NCI-H2081 (cell line): ENCODE measurements at places on chromosomes 16 and 17.

GRCh38 chr16:29804455-29805231, 1.7 kb upstream of the MAZ start:
- DNase-seq, result peak; percentile 49

GRCh38 chr16:2774161-2774891, 2.8 kb downstream of the ELOB start:
- no peak for DNase-seq

GRCh38 chr17:22278302-22279275, 586.3 kb downstream of the KCNJ18 start:
- DNase-seq, result no peak

GRCh38 chr17:39769974-39770587, 32.3 kb downstream of the GRB7 start:
- peak; percentile 47 for DNase-seq

GRCh38 chr17:37148156-37148555, 199.4 kb downstream of the AATF start:
- no peak for DNase-seq

- no peak for DNase-seq
Observed at GRCh38 chr17:77609553-77610517, 348.7 kb upstream of the TNRC6C start.

DNA sequence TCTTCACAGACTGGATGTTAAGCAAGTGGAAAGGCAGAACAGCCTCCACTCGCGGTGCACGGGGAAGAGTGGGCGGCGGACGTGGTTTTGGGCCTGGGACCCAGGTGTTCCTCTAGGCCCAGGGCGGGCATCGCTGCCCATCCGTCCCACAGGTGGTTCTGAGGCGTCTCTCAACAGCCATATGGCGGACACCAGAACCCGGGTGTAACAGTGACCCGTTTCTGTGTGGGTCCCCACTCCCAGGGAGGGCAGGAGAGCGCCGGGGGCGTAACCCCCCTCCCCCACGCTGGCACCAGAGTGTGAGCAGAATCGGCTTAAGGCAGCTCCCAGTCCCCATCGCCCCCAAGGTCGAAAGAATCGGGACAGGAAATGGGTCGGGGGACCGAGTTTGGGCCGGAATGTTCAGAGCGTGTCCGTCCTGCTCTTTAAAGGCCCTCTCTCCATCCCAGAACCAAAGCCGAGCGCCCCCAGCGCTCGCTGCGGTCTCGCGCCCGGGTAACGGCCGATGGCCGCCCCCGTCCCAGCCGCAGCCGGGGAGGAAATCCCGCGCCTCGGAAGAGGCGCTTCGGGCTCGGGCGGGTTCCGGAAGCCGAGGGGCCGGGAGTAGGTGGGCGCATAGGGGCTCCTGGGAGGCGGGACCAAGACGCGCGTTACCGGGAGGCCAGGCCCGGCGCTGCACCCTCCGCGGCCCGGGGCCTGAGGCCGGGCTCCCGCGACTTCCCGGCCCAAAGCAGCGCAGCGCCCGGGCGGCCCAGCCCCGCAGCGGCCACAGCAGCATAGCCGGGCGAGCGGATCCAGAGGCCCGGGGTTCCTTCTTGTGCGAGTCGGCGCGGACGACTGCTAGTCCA, at the start of gene TK2:
TSS of gene TK2 (minus strand) at position 839 of the 848 bp plus-strand sequence. CDS start at position 778, 61 bp downstream.
- DNase-seq, result peak; percentile 10

DNA sequence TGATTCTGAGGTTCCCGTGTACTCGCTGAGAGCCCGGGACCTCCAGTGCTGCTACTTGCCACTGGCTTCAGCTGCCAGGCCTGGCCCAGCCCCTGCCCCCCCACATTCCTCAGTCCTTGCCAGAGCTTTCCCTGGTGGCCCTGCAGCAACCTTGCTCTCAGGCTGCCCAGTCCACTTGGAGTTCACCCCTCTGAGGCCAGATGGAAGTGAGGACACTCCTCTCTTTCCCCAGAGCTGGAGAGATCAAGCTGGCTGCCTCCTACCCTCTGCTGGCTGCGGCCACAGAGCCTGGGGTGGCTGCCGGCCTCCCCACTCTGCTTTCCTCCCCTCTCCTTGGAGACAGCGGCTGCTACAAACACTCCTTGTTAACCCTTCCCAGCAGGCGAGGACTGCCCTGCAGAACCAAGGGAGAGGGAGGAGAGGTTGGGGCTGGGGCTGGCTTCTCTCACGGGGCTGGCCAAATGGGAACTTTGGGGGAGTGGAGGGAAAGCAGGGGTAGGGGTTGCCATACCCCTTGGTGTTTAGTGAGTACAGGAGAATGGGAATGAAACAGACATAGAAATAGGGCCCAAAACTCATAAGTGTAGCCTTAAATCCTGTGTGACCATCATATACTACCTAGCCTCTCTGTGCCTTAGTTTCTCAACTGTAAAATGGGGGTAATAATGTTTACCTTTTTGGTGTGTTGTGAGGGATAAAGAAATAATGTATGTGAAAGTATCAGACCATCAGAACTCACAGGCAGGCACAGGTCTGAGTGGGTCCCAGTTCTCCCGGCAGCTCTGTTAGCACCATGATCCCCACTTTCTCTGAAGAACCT, at the start of gene GAS2L2:
TSS of gene GAS2L2 (minus strand) at position 295 of the 820 bp plus-strand sequence. CDS start 389 bp downstream, outside the sequence.
- DNase-seq, result no peak

DNA sequence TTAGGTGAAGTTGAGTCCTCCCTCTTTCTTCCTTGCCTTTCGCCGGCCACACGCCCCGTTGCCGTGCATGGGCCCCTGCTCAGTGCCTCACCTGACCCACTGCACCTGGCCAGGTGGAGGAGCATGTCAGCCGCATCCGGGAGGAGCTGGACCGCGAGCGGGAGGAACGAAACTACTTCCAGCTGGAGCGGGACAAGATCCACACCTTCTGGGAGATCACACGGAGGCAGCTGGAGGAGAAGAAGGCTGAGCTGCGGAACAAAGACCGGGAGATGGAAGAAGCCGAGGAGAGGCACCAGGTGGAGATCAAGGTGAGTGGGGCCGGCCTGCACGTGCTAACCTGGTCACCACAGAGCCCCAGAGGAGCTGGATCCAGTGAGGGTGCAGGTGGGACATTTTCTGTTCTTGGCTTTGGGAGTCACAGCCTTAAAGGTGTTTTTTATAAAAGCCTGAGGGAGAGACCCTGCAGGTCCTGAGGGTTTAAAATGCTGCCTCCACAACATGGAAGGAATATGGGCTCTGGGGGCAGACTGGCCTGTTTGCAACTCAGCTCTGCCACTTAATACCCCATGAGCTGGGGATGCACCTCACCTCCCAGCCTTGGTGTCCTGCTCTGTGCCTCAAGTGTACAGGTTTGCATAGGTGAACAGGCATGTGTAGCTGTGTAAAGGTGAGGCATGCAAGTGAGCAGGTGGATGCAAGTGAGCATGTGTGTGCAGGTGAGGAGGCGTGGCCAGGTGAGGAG, 12.1 kb upstream of the DBNDD1 start:
- DNase-seq, result no peak

DNA sequence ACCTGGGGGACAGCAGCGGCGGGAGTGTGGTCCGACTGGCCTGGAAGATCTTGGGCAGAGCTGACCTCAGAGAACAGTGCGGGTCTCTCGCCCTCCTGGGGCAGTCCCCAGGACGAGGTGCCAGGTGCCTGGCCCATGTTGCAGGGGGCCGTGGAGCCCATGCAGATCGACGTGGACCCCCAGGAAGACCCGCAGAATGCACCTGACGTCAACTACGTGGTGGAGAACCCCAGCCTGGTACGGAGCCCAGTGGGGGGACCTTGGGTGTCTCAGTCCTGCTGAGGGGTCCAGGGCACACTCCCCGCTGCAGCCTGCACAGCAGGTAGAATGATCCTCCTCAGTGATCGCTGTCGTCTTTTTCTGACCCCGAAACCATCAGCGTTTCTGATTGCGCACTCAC, 1.4 kb downstream of the GPS1 start:
- no peak for DNase-seq

GRCh38 chr16:72409423-72409822, 237.5 kb upstream of the PMFBP1 start:
- no peak for DNase-seq

DNA sequence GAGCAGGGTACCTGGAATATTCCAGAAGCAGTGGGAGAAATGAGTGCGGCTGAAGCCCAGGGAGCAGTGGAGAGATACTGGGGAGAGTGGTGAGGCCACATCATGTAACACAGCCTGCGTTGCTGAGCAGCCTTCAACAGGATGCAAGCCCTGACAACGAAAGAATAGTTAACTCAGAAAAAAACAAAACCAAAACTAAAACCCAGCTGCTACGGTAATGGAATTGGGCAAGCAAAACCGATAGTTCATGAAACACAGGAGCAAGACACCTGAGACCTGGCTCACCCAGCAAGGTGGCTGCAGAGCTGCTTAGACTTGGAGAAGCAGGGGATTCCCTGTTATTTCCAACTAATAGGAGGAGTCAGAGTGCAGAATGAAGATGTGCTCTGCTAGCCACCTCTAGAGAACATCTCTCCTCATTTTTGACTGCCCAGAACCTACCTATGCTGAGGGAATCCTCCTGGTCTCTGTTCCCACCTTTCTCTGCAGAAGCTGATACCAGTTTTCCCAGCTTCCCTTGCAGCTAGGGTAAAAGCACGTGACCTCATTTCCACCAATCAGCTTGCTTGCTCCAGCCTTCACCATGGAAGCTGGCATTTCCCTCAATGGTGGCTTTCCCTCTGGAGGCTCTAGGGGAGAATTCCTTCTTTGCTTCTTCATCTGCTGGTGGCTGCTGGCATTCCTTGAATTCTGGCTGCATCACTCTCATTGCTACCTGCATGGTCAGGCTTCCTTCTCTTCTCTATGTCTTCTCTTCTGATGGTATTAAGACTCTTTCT, 59.4 kb upstream of the XYLT1 start:
- DNase-seq, result no peak

DNA sequence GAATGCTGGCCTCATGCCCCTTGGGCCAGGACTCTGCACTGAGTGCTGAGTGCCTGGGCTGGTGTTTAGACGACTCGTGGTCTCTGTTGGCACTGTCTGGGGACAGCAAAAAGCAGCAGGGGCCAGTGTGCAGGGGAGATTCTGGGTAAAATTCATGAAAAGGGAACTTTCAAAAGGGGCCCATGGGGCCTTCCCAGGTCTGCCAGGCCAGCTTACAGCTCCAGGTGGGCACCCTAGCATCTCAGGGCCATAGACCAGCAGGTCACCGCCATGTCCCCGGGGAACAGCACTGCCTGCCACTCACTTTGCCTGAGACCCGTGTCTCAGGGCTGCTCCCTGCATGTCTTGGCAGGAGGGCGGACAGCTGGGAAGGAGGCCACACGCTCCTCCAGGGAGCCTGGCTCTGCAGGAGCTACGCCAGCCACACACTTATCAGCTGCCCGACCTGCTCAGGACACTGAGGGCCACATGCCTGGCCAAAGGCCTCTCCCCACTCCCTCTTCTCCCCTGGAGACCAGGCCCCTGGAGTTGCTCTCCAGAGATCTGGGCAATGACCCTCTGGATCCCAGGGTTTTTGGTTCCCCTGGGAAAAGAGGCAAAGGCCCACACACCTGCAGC, 8.8 kb upstream of the FASN start:
- no peak for DNase-seq

DNA sequence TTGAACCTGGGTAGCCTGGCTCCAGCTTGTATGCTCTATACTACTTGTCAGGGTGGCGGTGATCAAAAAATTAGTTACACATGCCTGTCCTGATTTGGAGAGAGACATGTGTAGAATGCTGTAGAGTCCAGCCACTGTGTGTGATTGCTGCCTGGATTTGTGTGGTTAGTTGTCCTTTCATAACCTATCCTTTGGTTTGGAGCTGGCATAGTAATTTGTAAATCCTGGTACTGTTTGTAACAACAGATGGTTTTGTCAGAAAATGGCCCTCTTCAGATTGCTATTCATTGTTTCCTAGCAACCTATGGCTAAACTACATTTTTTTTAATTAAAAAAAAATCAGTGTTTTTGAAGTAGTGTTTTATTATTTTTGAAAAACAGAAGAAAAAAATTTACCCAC, 30.5 kb downstream of the ETV4 start:
- DNase-seq, result no peak

GRCh38 chr16:58464047-58464915, 35.7 kb upstream of the NDRG4 start:
- DNase-seq, result peak; percentile 22

DNA sequence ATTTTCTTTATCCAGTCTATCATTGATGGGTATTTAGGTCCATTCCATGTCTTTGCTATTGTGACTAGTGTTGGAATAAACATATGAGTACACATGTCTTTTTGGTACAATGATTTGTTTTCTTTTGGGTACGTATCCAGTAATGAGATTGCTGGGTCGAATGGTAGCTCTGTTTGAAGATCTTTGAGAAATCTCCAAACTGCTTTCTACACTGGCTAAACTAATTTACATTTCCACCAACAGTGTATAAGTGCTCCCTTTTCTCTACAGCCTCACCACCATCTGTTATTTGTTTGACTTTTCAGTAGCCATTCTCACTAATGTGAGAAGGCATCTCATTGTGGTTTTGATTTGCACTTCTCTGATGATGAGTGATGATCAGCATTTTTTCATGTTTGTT, 103.7 kb downstream of the GOSR1 start:
- no peak for DNase-seq

GRCh38 chr16:52925143-52925542, 127.6 kb downstream of the CHD9NB start:
- DNase-seq, result no peak

GRCh38 chr17:80270836-80271235, 10.2 kb downstream of the RNF213 start:
- no peak for DNase-seq

- DNase-seq, result no peak
Observed at GRCh38 chr16:70253291-70254106, 1.8 kb upstream of the EXOSC6 start.

- DNase-seq, result no peak
Observed at GRCh38 chr17:31308372-31309334, 5.2 kb downstream of the EVI2B start.

- DNase-seq, result no peak
Observed at GRCh38 chr17:5701381-5701780, 117.1 kb upstream of the NLRP1 start.

- DNase-seq, result no peak
Observed at GRCh38 chr17:6061290-6061689, 8.9 kb upstream of the WSCD1 start.

GRCh38 chr17:49763735-49764558, at the start of gene FAM117A:
Gene FAM117A, minus strand, starts transcription at chr17:49764131. Its CDS starts 44 bp downstream, at chr17:49764087.
- DNase-seq, result peak; percentile 100

GRCh38 chr17:7508846-7509245, 24.7 kb downstream of the POLR2A start:
- no peak for DNase-seq

- DNase-seq, result no peak
Observed at GRCh38 chr17:72764632-72765041, 327.9 kb downstream of the SLC39A11 start.

DNA sequence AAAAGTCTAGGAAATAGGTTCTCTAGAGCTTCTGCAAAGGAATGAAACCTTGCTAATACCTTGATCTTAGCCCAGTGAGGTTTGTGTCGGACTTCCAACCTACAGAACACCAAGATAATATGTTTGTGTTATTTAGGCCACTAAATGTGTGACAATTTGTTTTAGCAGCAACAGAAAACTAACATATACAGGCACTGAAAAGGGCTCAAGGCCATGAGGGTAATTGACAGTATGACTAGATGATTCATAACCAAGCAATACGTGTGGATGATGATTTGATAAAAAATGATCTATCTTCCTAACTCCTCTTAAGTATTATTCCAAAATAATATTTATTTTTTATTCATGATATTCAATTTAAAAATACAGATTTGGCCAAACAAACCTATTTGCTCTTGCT, 27.7 kb upstream of the MED13 start:
- no peak for DNase-seq
